ENCODE measurements at places on chromosomes 2 and 18.

GRCh38 chr18:29156531-29156930, 979.6 kb upstream of the CDH2 start:
- no peak for DNase-seq

DNA sequence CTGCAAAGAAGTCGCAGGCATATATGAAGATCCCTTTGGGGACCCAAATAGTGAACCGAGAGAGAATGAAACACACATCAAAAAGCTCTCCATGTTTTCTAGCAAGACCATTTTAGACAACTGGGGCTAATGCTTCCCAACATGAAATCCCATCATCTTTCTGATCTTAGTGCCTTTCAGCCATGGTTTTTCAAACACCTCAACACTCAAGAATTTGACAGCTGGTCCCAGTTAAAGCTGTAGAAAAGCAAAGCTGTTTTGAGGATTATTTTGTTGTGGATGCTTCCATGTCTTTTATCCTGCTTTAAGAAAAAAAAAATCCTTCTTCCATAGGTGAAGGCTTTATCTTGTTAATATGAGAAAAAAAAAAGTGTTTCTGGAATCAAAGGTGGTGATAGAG, 259.1 kb downstream of the STK39 start:
- no peak for DNase-seq

DNA sequence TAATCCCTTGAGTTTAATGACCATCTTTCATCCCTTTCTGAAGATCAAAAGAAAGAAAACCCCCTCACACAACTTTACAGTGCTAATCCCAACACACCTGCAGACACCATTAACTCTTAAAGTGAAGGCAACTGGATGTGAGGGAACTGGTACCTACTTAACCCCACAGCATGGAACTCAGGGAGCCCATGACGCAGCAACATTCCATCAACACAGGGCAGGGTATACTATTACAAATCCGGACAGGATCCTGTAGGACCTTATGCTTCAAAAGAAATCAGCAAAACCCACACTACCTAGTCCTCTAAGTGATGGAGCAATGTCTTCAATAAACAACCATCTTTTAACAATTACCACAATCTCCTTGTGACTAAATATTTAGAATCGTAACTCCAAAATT, 78.6 kb downstream of the FARSB start:
- no peak for DNase-seq

DNA sequence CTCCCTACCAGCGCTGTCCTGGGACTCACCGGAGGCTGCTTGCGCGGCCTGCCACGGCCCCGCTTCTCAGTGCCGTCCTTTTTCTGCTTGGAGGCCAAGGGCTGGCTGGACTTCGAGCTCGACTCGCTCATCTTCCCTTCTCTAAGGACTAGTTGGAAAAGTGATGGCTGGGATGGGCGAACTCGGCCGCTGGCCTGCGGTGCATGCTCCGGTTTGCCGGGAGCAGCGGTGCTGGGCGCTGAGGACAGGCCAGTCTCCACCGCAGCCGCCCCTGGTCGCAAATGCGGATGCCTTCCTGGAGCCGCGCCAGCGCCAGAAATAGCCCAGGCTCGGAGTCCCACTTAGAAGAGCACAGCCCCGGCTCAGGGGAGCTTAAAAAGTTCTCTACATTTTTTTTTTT, 3.1 kb downstream of the C2orf81 start:
- DNase-seq, result no peak

DNA sequence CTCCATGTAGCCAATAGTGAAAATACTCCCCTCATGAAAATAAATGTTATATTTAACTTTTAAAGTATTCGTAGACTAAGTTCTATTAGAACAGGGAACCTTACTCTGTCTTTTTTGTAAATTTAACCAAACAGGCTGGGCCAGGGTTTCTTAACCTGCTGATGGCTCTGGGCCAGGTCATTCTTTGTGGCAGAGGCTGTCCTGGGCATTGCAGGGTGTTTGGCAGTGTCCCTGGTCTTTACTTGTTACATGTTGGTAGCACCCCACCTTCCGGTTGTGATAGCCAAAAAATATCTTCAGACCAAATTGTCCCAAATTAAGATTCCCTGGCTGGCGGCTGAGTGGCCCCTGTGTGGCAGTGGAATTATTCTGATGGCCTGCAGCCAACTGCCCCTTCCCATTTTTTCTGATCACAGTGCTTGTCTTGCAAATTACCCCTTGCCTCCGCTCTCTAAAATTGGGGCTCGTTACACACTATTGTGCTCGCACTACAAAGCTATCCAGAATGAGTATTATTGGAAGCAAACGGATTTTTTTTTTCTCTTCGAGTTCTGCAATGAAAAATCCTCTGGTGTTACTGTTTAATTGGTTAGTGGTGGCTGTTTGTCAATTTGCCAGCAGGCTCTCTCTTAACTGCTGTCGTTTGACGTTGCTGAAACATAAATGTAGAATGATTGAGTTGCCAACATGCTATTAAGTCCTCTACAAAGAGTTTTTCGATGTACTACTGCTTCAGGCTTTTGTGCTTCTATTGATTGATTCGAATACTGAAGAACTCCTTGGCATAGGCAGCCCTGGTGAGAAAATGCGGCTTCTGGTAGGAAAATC, 216.9 kb downstream of the SH3RF3 start:
- DNase-seq, result no peak

DNA sequence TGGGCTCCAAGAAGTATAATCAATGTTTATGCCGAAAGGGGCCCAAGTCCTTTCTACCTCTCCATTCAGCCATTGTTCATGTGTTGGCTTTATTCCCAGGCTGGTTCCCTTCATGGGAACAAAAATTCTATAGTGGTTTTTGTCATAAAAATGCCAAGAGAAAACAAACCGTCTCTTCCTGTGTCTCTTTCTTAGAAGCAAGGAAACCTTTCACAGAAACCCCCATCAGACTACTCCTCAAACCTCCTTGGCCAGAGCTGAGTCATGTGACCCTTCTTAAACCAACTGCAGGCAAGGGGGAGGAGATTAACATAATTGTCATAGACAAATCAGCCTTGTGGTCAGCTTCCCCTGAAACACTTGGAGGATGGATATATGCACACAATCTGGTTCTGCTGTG, 75.1 kb upstream of the TANK start:
- peak; percentile 21 for DNase-seq

GRCh38 chr2:202114291-202114690, 41.2 kb downstream of the KIAA2012 start:
- DNase-seq, result no peak

DNA sequence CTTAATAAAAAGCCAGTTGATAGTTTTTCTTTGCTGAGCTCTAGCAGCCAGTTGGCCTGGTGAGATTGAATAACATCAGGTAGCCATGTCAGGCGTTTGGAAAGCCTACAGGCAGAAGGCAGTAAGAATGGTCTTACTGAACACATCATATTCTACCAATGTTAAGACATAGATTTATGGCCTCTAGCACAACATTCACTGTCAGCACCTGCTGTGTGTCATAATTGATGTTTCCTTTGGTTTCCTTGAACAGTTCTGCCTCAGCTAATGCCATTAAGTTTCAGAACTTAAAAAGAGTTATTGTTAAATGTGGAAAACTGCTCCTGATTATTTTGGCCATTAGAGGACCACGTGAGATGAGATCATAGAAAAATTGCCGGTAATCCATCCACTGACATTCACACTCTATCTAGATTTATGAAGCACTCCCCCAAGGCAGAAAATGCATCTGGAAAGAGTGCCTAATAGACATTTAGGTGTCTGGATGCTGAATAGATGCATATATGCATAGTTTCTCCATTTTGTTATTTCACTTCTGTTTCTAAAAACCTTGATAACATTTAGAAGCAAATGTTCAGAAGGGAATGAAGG, 434.7 kb downstream of the PTPRM start:
- DNase-seq, result peak; percentile 21

DNA sequence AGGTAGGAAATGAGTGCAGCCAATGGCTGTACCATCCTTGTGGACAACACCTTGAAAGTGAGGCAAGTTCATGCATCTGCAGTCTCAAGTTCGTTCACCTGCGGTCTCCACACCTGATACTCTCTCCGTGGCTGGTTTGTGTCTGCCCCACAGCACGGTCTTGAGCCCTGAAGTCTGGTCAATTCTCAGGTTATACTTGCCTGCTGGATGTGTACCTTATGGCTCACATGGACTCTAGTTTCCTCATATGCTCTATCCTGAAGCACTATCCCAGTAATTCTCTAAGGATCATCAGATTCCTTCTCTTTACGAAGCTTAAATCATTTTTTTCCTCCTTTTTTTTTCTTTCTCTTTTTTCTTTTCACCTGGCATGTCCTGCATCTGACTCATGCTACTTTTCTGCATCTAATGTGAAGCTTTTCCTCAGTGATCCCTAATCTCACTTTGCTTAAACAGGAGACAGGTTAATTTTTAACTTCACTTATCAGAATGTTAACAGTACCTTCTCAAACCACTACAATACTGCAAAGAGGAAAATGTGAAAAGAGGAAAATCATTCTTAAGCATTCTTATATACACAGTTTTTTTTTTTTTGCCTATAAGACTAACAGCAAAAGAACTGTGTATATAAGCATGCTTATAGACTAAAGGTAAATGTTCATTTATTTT, 511.2 kb downstream of the SOX11 start:
- no peak for DNase-seq

DNA sequence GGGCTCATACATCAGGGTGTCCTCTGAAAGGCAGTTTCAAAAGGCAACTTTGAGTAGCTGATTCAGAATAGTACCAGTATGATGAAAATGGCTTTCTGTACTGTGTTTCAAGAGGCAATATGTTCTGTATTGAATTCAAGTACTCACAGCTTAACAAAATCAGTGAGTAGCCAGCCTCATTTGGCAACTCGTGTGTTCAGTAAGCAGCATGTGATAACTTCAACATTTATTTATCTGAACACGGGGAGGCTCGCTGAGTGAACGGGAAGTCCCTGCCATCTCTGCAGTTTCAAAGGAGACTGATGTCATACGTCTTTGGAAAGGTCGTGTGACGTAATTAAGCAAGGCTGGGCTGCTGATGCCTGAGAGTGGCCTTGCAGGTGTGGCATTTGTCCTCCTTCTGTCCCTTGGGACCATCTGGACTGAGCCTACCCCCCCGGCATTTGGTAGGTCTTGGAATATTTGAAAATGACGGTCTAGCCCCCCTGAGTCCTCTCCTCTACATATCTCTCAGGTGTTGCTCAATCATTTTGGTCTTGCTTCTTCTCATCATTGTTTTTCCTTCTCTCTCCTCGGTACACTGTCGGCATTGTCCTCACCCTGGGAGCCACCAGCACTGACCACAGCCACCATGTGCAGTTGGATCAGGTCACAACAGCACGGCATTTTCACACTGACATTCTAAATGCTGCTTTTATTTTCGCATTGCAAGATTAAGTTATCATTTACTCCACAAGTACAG, 62.8 kb downstream of the SMIM21 start:
- no peak for DNase-seq

GRCh38 chr2:231821908-231822307, 35.7 kb downstream of the COPS7B start:
- DNase-seq, result no peak
